ENCODE measurements at places on chromosomes 6 and 20.

- DNase-seq, result peak; percentile 25
Observed at GRCh38 chr20:555976-556385, 12.4 kb upstream of the CSNK2A1 start.

GRCh38 chr20:13041574-13042457, 33.0 kb downstream of the SPTLC3 start:
- no peak for DNase-seq

GRCh38 chr6:68094070-68094469, 541.0 kb upstream of the ADGRB3 start:
- no peak for DNase-seq

DNA sequence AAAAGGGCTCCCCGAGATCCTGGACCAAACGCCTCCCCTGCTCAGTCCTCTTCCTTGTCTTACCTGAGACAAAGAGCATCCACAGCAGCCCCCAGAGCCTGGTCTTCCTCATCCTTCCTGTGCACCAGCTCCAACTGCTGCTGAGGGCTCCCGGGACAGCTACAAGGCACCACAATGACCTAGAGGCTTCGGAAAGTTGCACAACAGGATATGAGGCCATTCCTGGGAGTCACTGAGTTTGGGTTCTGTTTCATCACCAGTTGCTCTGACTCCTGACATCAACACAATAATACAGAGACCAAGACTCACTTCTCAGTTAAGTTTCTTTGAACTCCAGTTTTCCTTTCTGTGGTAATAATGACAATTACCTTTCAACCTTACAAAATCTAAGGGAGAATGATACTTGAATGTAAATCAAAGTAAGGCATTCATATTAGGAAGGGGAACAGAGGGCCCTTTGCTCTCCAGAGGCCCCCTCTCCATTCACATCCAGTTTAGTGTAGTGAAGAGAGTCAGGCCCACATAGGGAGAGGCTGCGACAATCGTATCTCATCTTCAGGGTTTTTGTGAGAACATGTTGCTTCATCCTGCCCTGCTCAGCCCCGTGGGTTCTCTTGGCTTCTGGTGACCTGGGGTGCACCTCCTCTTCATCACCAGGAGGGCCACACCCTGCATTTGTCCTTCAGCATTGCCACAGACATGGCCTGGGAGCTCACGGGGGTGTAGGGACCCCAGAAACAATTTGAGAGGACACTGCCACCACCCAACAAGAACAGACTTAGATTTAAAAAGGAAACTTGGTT, at the start of gene TREM1:
Gene TREM1, minus strand, starts transcription at position 139 of the 803 bp plus-strand sequence. Its CDS starts 27 bp downstream, at position 112.
- peak; percentile 72 for DNase-seq

GRCh38 chr6:107077710-107078109, 37.6 kb downstream of the BEND3 start:
- DNase-seq, result no peak

GRCh38 chr6:5174756-5175549, 85.8 kb downstream of the LYRM4 start:
- no peak for DNase-seq
